ENCODE measurements at places on chromosomes 13 and 19.

DNA sequence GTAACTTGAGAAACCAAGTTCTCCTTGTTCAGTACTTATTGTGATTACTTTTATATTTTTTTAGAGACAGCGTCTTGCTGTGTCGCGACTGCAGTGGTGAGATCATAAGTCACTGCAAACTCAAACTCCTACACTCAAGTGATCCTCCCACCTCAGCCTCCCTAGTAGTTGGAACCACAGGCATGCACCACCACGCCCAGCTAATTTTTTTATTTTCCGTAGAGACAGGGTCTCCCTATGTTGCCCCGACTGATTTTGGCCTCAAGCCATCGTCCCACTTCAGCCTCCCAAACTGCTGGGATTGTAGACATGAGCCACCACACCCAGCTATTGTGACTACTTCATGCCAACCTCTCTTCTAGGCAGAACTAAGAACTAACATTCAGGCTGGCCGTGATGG lies 8.3 kb downstream of the C19orf53 start:
- no peak for DNase-seq

- no peak for DNase-seq
Measured at GRCh38 chr19:1271528-1272422, 2.6 kb downstream of the CIRBP start.

DNA sequence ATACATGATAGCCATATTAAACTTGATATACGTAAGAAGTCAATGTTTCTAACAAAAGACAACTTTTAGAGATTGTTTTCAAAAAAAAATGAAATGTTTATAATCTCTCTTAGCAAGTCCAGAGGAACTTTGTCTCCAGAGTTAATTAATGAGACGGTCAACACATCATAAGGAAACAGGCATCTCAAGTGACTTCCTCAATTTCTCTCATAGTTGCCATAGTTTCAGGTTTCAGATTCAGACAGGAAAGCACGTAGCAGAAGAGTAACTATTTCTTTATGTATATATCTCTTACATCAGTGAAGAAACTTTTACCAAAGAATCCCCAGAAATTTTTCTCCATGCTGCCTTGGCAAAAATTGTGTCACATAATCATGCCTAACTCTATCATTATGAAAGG lies 159.6 kb upstream of the ATXN8OS start:
- no peak for DNase-seq

GRCh38 chr13:103324641-103325040 lies 258.4 kb upstream of the SLC10A2 start:
- no peak for DNase-seq

Measured in D341Med (cell line).